Stimulated activated CD8-positive, alpha-beta memory T cell treated with anti-CD3 and anti-CD28 coated beads, Interleukin-12 subunit alpha, Interleukin-12 subunit beta, amount 100 ng/mL, for 4 hours (primary cell): ENCODE measurements at places on chromosomes 6 and 20.

DNA sequence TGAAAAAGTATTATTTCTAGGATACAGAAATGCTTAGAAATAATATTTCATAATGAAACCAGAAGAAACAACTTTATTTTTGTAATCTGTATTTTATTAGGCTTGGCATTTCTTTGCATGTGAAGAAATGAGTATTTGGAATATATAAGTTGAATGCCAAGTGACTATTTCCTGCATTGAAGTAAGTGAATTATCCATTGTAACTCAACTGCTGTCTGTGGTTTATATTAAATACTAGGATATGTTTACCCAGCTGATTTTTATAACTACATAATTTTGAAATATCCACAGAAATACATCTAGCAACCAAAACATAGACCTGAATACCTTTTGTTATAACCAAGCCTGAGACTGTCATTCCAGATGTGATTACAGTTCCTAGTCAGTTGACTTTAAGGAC is 207.6 kb downstream of the THBS2 start:
- DNase-seq, result no peak

DNA sequence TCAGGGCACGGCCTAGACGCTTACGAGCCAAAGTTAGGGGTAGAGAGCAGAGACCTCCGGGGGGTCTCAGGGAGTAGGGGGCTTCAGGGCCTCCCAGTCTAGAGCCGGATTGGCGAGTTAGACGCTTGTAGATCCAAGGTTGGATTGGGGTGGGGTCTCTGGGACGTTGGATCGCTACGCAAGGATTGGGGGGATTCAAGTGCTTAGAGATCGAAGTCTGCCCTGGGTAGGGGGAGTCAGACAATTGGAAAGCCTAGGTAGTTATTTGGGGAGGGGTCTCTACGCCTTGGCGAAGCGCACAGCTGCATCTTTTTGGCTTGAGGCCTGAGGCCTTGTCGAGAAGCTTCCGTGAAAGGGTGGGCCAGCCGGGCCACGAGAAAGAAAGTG is 469 bp downstream of the STX16 start:
- DNase-seq, result no peak

- DNase-seq, result no peak
Measured at GRCh38 chr20:37907677-37908401, 4.9 kb downstream of the VSTM2L start.

- DNase-seq, result no peak
Measured at GRCh38 chr6:149897015-149897697, 757 bp downstream of the RAET1E start.

GRCh38 chr20:58656831-58657230 is 5.7 kb downstream of the STX16 start:
- no peak for DNase-seq

- DNase-seq, result no peak
Measured at GRCh38 chr6:102918161-102918560, 1524.7 kb downstream of the GRIK2 start.

DNA sequence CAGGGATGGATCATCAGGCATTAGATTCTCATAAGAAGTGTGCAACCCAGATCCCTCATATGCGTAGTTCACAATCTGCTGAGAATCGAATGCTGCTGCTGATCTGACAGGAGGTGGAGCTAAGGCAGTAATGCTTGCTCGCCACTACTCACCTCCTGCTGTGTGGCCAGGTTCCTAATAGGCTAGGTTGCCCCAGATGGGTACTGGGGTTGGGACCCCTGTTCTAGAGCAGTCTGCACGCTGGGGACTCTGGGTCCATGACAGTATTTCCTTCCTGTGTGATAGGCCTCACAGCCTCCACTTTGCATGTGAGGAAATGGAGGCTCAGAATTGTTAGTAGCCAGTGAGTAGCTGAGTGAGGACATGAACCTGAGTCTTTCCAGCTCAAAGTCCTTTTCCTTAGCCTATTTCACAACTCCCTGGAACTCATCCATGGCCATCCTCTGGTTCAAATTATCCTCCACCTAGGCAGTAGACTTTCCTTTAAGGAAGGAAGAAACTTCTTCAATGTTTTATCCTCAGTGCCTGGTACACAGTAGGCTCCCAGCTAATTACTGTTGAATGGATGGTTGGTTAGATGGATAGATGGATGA is 117.2 kb downstream of the SYCP2 start:
- no peak for DNase-seq
